ENCODE measurements at places on chromosomes 11 and 22.

- DNase-seq: no peak
Measured at GRCh38 chr11:35624781-35625180, 6.5 kb downstream of the FJX1 start.

- DNase-seq: no peak
Measured at GRCh38 chr11:65646958-65647701, 9.2 kb downstream of the SIPA1 start.

DNA sequence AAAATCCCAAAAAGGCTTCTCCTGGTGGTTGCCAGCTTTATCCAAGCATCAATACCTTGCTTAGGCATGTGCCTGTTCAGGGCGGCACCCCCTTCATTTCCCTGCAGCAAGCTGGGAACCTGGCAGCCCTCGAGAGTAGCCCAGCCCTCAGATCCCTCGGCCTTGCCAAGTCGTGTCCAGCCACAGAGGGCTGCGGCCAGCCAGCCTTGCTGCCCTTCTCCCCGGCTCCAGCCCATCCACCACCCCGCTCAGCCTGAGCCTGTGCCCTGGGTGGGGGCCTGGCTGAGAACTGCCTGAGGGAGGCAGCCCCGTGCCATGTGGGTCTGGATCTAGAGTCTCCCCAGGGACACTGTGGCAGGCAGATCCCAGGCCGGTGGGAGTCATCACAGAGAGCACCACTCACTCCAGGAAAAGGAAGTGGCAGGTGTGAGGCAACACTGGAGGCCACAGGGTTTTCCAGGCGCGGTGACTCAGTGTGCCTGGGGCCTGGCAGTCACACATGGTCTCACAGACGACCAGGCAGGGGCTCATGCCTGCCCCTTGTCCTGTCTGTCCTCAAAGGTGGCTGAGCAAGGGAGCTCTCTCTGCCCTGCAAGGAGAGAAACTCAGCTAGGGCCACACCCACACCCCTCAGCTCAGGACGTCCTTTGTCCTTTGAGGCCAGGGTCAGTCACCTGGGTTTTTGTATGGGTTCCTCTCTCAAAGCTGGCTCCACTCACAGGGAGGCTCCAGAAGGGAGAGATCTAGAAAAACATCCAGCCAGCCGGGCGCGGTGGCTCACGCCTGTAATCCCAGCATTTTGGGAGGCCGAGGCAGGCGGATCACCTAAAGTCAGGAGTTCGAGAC, 12.2 kb upstream of the CDC42BPG start:
- peak; percentile 81 for DNase-seq

- no peak for DNase-seq
Measured at GRCh38 chr11:101582236-101582988, 1.4 kb downstream of the TRPC6 start.

DNA sequence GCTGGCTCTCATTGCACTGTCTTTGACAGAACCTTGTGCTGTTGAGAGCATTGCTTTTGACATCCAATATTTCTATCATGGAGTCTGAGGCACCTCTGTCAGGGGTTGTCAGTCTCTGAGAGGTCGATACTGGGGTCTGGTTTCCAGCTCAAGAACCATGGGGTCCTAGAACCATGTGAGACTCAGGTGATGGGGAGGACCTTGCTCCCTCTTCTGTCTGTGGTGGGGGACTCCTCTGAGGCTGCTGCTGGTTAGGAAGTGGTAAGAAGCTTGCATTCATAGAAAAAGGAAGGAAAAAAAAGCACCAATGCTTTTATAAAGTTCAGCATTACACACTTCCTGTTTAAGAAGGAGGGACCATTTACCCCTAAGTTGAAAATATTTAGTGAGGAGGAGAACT, 91.8 kb upstream of the CD44 start:
- no peak for DNase-seq

- DNase-seq: no peak
Measured at GRCh38 chr22:27811778-27812177, 10.2 kb upstream of the MN1 start.

DNA sequence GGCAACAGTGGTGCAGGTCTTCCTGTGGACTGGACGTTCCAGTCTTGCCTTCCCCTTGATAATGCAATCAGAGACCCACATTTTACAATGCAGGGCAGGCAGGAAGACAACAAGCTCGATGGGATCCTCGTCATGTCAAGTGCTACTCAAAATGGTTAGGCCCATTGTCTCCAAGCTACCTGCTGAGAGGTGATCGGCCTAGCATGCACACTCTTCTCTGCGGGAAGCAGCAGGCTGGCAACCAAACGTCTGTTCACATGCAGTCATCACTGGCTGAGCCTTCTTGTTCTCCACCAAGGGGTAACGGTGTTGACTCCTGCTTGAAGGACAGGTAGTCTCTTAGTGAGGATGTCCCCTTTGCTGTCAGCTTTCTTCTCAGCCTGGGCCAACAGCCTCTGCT, 25.5 kb upstream of the CD82 start:
- DNase-seq: no peak

DNA sequence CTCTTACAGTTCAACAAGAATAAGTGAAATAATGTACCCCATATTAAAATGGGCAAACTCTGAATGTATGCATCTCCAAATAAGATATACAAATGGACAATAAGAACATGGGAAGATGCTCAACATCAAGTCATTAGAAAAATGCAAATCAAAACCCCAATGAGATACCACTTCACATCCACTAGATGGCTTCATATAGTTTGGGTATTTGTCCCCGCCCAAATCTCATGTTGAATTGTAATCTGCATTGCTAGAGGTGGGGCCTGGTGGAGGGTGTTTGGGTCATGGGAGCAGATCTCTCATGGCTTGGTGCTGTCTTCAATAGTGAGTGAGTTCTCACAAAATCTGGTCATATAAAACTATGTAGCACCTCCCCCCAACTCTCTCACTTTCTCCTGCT, 5.7 kb downstream of the MPZL2 start:
- DNase-seq: no peak

GRCh38 chr11:23315286-23315685, 455.0 kb upstream of the CCDC179 start:
- DNase-seq: no peak

DNA sequence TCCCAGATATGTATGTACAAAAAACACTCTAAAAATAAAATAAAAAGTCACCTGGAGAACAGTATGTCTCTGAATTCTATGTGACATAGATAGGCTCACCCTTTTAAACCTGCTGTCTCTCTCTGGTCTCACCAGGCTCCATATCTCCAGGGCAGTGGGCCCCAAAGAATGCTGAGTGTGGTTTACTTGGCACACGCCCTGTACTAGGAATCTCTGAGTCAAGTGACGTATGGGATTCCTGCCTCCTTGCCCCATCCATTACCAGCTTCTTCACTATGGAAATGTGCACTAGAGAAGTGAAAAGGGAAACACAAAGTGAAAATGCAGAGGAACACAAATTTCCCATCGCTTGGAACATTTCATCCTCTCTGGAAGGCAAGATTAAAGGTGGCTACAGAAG, 722.2 kb upstream of the TENM4 start:
- peak; percentile 92 for DNase-seq

DNA sequence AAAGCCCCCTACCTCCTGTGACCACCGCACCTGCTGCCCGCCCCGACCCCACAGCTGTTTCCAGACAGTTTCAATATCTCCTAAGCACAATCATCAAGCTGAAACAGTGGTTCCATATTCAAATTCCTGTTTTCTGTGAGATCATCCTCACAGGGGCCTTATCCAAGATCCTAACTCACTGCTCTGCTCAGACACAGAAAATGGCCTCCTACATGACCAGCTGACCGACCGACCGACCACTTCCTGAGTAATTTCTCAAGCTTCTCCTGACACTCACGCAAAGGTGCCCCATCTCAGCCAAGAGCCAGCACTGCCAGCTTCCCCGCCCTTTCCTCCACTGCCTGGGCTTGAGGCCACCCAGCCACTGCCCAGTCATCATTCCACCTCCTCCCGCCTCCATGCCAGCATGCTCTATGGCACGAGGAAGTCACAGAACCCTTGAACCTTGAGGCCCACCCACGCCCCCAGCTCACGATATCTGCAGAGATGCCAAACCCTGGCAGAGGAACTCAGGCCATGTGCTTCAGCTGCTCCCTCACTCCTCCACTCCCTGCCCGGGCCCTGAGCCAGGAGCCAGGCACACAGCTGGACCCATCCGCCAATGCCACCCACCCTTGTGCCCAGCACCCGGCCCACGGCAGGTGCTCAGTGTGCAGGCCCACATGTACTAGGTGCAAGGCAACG, 14.0 kb downstream of the KIAA0930 start:
- DNase-seq: peak; percentile 61

Data from NCI-H226 (cell line).